Naive thymus-derived CD4-positive, alpha-beta T cell (primary cell): ENCODE measurements at places on chromosomes 5 and 9. TPM values are rescaled to one million over a fixed set of nuclear protein-coding genes. Genes with fewer than 3 reads are reported as not detected.

INSL6 gene
- not detected for total RNA-seq

SLCO4C1 gene
- total RNA-seq: 0.43 and 0.56 TPM in 2 replicates

CCL21 gene
- total RNA-seq: not detected

SLC25A2 gene
- total RNA-seq: 0.34 TPM

ACER2 gene
- total RNA-seq: 5.7 TPM

SIT1 gene
- total RNA-seq: 45.6 TPM

PCDHA2 gene
- not detected for total RNA-seq

BASP1 gene
- total RNA-seq: 1.2 TPM

THG1L gene
- 6.2 TPM for total RNA-seq

SHOC1 gene
- total RNA-seq: not detected

SPINK4 gene
- total RNA-seq: not detected

DOCK8 gene
- total RNA-seq: 264 and 280 TPM in 2 replicates

RNF224 gene
- total RNA-seq: 0.12 TPM in 1 of 2 replicates, not detected in the other

PTGS1 gene
- total RNA-seq: 0.67 TPM

PHF24 gene
- not detected for total RNA-seq

SREK1 gene
- total RNA-seq: 85.8 TPM

HCN1 gene
- total RNA-seq: not detected

PPIC gene
- not detected for total RNA-seq

MZB1 gene
- 0.60 TPM for total RNA-seq

ENTREP1 gene
- total RNA-seq: not detected in 2 replicates

DBH gene
- 0.08 TPM for total RNA-seq

CNTNAP3B gene
- 0.15 TPM for total RNA-seq

CER1 gene
- not detected for total RNA-seq

ANGPTL2 gene
- total RNA-seq: not detected

BNC2 gene
- total RNA-seq: 1.5 TPM

KLHL9 gene
- 11.8 TPM for total RNA-seq

CCDC152 gene
- 1.7 TPM for total RNA-seq

BTNL3 gene
- not detected for total RNA-seq

AGXT2 gene
- not detected for total RNA-seq

TESK1 gene
- total RNA-seq: 45.5 TPM

STXBP1 gene
- total RNA-seq: 15.7 and 18.8 TPM in 2 replicates

ZNF608 gene
- not detected for total RNA-seq

PWWP2A gene
- total RNA-seq: 42.5 TPM

ODF2 gene
- 30.4 TPM for total RNA-seq

LTC4S gene
- total RNA-seq: 1.4 and 2.0 TPM in 2 replicates
